ENCODE measurements at places on chromosomes 11 and 22.

GRCh38 chr11:12824281-12825041, 150.2 kb downstream of the TEAD1 start:
- DNase-seq = no peak

DNA sequence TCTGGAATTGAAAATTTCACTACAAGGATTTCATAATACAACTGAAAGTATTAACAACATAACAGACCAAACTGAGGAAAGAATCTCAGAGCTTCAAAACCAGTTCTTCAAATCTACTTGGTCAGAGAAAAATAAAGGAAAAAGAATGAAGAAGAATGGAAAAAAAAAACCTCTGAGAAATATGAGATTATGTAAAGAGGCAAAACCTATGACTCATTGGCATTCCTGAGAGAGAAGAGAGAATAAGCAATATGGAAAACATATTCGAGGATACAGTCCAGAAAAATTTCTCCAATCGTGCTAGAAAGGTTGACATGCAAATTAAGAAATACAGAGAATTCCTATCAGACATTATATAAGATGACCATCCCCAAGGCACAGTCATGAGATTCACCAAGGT, 23.4 kb upstream of the GPR83 start:
- no peak for DNase-seq

GRCh38 chr11:20421946-20422345, 34.4 kb downstream of the PRMT3 start:
- no peak for DNase-seq

- no peak for DNase-seq
These were observed 168.8 kb upstream of the ISX start for GRCh38 chr22:34897126-34897525.

- peak; percentile 16 for DNase-seq
These were observed 63.6 kb downstream of the NFAM1 start for GRCh38 chr22:42368379-42369249.

GRCh38 chr11:133162227-133162626, 370.1 kb downstream of the OPCML start:
- no peak for DNase-seq

GRCh38 chr11:94602430-94603372, 35.5 kb downstream of the PIWIL4 start:
- DNase-seq = no peak

DNA sequence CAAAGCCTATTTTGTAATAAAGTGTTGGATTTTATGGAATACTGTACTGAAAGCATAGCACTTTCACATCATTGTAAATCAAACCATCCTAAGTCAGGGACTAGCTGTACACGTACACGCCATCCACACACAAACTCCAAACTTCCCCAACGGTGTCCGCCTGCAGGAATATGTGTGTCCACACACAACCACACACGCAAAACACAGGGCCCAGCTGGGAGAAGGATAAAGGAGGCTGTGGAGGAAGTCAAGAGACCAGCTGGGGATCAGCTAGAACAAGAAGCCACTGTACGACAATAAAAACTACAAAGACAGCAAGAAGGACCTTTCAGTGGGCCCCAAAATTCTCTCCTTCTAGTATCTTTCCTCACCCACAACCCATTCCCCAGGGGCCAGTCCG, 1.6 kb downstream of the TRIM29 start:
- no peak for DNase-seq

DNA sequence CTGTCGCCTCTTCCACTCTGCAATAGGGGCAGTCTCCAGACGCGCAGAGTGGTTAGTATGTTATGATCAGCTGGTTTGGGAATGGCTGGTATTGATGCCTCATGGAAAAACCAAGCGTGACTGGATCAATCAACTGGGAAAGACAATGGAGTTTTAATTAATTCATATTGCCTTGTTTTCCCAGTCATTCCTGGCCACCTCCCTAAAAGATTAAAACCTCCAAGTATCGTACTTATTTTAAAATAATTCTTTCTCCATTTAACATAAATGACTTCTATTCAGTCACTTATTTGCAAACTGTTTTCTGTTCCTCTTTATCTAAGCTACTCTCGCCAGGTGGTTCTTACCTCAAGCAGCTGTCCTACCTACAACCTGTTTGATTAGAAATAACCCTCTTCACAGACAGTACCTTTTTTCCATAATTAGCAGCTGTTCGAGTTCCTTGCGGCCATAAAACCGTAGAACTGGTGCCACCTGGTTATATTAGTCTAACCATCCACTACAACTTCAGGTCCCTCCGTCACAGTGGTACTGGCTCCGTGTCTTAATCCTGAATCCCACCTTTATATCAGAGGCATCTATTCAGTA, 898 bp downstream of the ZNF215 start:
- no peak for DNase-seq

DNA sequence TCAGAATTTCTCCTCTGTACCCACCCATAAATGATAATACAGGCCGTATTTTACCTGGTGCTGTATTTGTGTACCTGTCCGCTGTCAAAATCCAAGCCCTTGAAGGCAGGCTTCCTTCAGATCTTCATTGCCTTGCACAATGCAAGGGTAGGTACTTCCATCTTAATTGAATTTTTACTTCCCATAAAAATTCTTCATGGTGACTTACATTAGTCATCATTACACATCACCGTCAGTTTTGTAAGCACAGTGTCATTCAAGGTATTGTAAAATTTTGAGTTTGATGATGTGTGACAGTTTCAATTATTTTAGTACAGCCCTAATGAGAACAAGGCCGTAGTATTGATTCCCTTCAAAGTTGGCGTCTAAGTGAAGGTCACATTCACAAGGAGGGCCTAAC, 770 bp upstream of the TSG101 start:
- no peak for DNase-seq

- no peak for DNase-seq
These were observed 9.5 kb downstream of the C1QTNF6 start for GRCh38 chr22:37178350-37179125.

DNA sequence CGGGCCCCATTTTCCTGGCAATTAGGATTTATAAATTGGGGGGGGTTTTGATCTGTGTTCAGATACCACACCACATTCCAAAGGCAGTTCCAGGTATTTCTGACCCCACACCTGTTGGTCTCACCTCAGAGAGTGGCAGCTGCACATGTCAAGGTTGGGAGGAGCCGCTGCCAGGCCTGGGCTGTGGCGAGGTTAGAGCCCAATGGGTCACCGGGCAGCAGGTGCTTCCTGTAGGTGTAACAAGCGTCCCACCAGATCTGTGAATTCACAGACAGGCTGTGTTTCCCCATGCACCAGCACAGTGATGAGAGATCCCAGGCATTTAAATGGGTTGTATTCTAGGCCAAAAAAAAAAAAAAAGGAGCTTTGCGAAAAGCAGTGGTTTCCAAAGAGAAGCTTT, 58.6 kb downstream of the CABIN1 start:
- DNase-seq = no peak

DNA sequence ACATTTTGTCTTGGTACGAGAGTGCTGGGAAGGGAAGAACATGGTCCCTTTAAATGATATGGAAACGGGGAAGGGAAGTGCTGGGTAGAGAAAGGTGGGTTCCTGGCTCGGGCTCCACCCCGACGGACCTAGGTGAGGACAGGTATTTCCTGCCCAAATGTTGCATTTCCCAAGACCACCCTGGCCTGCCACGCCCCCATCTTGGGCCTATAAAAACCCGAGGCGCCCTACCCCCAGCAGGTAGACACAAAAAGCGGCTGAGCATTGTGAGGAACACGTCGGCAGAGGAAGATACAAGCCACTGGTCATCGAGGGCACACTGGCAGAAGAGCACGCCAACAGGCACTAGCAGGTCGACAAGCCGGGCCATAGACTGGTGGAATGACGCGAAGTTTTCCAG, 99.4 kb downstream of the AASDHPPT start:
- no peak for DNase-seq

DNA sequence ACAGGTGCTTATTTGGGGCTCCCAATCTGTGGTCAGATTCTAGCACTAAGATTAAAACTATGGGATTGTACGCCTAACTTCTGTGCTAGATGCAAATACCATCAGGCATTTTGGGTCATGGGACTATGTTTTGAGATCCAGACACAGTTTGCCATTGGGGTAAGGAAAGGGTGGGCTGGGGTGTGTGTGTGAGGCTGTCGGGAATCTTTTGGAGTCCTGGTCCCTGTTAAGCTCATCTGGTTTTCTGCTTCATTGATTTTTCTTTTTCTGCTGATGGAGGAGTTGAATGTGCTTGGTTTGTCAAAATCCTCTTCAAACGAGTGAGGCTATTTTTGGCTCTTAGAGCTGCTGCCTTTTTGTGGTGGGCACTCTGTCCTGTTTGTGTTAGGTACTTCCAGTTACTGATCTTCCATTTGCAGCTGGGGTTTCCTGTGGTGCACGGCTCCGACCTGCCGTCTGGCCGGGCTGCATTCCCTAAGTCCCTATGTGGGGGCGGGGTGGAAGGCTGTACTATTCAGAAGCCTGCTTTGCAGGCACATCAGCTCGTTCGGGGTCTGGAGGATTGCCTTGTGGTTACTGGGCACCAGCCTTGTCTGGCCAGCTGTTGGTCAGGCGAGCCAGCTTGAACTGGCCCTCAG, 2.9 kb downstream of the BCR start:
- DNase-seq = no peak

DNA sequence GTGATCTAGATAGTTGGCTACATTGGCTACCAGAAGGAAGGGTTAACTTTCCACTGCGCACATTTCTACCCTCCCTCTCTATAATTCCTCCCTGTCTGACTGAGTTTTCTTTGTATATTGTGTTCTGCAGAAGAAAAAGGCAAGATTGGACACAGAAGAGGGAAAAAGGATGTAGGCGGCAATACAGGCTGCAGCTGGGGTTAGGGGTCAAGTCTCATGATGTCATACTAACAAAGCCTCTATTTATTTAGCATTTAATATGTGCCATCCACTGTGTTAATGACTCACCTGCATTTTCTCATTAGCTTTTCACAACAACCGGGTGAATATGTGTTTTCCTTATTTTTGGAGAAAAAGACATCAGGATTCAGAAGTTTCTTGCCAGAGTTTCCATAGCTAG, 2.0 kb downstream of the FAM83F start:
- DNase-seq = no peak

- peak; percentile 12 for DNase-seq
These were observed 644 bp downstream of the SPTY2D1 start for GRCh38 chr11:18633256-18634139.

- DNase-seq = no peak
These were observed 12.5 kb downstream of the LRP4 start for GRCh38 chr11:46905806-46906205.

- DNase-seq = no peak
These were observed 3.8 kb downstream of the MRGPRE start for GRCh38 chr11:3228445-3228829.

DNA sequence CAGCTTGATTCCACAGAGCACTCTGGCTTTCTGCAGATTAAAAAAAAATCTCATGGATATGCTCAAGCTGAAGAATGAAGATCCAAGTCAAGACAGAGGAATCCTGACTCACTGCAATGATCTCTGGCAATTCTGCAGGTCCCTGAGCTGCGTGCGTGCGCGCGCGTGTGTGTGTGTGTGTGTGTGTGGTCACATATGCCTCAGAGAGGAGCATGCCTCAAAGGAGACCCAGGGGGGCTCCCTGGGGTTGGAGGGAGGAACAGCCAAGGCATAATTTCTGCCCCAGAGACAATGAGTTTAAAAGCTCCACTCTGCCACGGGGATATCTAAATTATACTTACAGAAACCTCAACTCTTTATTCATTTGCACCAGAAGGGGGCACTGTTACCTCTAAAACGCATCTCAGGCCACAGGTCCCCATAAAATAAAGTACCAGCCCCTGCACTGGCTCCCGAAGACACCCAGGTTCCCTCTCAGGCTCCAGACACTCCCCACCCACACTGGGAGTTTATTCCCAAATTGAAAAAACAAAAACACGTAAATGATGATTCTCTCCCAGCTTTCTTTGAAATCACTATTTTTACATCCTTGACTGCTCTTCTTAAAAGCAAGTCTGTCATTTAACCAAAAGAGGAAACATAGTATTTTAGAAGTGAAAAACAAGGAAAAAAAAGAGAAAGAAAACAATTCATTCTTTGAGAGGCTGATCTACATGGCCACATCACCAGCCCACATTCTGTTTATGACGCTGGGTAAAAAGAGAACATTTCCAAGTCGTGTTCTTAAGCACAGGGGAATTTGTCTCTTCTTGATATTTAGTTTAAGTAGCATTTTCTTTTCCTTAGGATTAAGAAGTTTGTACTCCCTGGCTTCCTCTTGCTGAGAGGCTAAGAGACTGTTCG, 401.0 kb downstream of the LARGE1 start:
- DNase-seq = no peak

- no peak for DNase-seq
These were observed 8.1 kb downstream of the SHANK2 start for GRCh38 chr11:71244116-71244810.

- DNase-seq = no peak
These were observed 3.2 kb downstream of the TAF1D start for GRCh38 chr11:93737904-93738612.

GRCh38 chr11:45098929-45099328, 47.5 kb upstream of the PRDM11 start:
- no peak for DNase-seq

- DNase-seq = no peak
These were observed 2.8 kb upstream of the FKBP2 start for GRCh38 chr11:64238076-64238475.

- no peak for DNase-seq
These were observed 3.6 kb upstream of the AIFM3 start for GRCh38 chr22:20963201-20964052.

DNA sequence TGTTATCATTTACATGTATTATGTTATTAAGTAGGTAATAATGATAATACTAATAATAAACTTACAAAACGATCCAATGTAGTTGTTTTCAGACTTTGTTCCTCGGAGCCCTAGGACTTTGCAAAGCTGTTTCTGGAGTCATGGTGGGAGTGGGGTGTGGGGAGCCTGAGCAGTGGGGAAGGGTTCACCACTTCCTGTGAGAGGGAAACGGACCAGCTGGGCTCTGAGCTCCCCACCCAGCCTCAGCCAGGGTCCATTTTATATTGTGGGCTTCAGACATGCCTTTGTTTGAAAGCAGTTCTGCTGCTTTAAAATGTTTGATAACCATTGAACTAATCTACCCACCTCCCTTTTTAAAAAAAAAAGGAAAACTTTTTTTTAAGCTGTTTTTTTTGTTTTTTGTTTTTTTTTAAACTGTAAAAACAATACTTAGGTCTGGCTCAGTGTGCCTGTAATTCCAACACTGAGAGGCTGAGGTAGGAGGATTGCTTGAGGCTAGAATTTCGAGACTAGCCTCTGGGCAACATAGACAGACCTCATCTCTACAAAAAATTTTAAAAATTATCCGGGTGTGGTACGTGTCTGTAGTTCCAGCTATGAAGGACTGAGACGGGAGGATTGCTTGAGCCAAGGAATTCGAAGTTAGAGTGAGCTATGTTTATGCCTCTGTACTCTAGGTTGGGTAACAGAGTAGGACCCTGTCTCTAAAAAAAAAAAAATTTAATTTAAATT, 7.0 kb downstream of the SERPING1 start:
- DNase-seq = no peak

- no peak for DNase-seq
These were observed 5.3 kb downstream of the NLRP6 start for GRCh38 chr11:283405-284104.

Data from activated T-helper 9 cell treated with anti-CD3 and anti-CD28 coated beads, Interleukin-2, amount 50 U/mL, for 16 hours (primary cell).